ENCODE measurements at places on chromosomes 4 and X.

- DNase-seq = no peak
These were observed 2.3 kb upstream of the AMBN start for GRCh38 chr4:70589785-70590184.

GRCh38 chrX:133364865-133365264, 50.4 kb downstream of the GPC4 start:
- DNase-seq = no peak

- DNase-seq = no peak
These were observed 87.4 kb downstream of the ADGRA3 start for GRCh38 chr4:22428441-22428840.

DNA sequence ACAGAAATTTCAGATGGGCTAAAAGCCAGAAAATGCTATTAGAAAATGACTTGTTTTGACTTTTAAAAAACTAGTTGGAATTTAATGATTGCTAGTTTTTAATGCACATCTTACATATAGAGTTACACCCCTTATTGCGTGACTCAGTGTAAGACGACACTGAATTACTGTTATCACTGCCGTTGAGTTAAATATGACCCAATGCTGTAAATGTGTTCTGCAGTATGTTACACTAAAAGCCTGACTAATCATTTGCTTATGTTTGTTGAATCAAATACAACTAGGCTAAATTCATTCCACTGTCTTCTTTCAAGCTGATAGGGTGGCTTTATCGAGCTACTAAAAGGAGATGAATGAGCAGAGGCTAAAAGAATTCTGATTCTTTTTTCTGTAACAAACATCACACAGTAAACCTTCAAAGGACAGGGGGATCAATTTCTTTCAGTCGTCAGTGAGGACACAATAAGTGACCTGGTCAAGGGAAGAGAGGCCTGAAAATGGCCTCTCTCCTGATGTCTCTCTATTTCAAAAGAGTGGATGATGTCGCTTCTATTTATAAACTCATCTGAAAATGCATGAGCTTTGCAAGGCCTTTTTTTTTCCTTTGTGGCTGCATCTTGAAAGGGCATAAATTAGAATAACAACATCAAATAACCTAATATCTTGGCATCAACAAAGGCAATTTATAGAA, 142.2 kb upstream of the KCNIP4 start:
- DNase-seq = no peak

GRCh38 chr4:77398256-77398655, 207.4 kb upstream of the CXCL13 start:
- DNase-seq = no peak

DNA sequence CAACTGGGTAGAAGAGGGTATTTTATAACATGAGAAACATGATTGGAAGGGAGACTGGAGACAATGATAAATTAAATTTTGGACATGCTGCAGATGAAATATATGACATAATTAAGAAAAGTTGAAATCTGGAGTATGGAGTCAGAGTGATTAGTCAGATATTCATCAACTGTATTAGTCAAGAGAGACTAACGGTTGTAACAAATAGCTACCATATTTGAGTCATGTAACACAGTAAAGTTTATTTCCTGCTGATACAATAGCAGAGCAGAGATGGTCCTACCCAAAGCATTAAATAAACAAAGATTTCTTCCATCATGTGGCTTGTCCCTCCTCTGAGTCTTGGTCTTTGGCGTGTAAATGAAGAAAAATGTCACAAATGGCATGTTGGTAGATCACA, 321.3 kb downstream of the GALNTL6 start:
- no peak for DNase-seq

GRCh38 chrX:1546691-1547251, 9.8 kb upstream of the P2RY8 start:
- DNase-seq = no peak

GRCh38 chr4:96305030-96305429, 465.1 kb downstream of the PDHA2 start:
- no peak for DNase-seq

- no peak for DNase-seq
These were observed 1.8 kb downstream of the SGMS2 start for GRCh38 chr4:107826421-107826980.

DNA sequence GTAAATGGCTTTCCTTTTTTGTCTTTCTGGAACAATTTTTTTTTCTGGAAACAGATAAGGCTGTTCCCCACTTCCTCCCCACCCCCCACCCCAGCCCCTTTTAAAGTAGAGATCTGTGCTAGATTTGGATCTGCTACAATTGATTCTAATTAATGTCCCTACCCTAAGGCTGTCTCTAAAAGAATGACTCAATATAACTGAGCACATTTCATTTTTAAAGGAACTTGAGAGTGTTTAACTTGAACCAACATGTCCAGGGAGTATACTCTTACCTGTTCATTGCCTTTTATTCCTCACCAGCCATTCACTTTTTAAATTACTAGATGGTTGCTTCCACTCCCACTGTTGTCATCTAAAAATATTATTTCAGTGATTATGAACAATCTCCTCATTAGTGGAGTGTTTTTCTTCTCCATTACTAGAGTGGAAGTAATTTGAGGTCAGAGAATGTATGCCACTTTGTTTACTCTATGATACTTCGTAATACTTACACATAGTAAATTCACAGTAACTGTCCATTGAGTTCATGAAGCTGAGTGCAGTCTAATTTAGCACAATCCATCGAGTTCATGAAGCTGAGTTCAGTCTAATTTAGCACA, 14.1 kb upstream of the CNOT6L start:
- DNase-seq = no peak

DNA sequence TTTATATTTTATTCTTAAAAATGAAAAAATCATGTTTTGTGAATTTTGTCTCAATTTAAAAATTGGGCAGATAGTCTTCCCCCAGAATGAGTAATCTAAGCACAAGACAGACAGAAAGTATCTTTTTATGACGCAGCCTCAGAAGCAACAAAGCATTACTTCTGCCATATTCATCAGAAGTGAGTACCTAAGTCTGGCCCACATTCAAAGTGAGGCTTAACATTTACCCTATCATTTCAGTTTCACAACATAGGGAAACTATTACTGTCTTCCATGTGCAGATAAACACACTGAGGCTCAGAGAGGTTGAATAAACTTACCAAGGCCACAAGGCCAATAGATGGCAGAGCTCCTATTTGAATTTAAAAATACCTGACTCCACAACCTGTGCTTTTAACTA, 4.4 kb upstream of the PRDX4 start:
- no peak for DNase-seq

- DNase-seq = peak; percentile 74
These were observed 1196.7 kb downstream of the RAPGEF2 start for GRCh38 chr4:160299608-160300007.

DNA sequence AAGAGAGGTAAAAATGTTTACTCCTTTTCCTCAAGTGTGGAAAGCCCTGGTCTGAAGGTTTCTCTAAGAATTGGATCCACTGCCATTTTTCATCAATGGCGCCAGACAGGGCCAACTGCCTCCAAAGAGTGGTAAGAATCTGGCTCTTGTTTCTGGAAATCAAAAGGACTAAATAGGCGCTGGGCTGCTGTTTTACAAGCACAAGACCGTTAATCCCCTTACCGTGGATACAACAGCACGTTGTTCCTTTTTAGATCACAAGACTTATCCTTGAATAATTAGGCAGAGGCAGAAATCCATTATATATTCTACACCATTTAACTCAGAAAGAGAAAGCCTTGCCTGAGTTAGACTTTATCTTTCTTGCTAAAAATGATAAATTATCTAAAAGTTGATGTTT, 10.6 kb downstream of the CLTRN start:
- no peak for DNase-seq

DNA sequence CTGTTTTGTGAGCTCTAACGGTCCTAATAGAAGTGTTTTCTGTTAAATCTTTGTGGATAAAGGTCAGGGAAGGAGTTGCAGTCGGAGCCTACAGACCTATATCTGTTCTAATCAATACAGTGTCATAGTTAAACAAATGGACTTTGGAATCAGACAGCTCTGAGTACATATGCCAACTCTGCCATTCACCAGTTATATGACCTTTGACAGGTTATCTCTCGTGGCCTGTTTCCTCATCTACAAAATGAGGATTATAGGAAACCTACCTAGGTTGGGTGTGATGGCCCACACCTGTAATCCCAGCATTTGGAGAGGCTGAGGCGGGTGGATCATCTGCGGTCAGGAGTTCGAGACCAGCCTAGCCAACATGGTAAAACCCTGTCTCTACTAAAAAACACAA, 89.7 kb downstream of the MID1IP1 start:
- DNase-seq = no peak

GRCh38 chr4:140834839-140835495, 78.8 kb upstream of the TBC1D9 start:
- DNase-seq = no peak

GRCh38 chr4:20456407-20456806, 204.7 kb downstream of the SLIT2 start:
- DNase-seq = no peak

GRCh38 chr4:140208921-140209320, 54.9 kb upstream of the MAML3 start:
- no peak for DNase-seq

Measured in NCI-H2081 treated with DMSO at 0.1 percent for 48 hours (cell line).